ENCODE measurements at places on chromosomes 13 and 19.

DNA sequence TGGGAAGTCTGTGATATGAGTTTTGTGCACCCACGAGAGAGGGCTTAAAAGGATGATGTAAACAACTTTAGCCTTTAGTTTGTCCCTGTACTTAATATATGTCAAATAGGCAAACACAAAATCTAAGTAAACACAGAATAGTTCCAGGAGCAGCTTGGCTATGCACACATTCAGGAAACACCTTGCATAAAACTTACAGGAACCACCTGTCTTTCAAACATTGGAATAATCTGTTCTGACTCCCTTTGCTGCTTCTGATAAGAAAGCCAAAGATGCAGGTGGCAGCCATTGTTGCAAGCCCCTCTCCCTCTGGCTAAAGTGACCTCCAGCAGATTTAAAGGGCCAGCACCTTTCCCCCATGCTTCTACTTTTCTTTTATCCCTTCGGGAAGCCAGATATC lies 4.7 kb downstream of the EEF1AKMT1 start:
- DNase-seq = no peak

GRCh38 chr13:40485611-40486517 lies 180.6 kb downstream of the FOXO1 start:
- DNase-seq = no peak

- peak; percentile 78 for DNase-seq
Observed at GRCh38 chr13:48949566-48950500, 25.9 kb upstream of the FNDC3A start.

DNA sequence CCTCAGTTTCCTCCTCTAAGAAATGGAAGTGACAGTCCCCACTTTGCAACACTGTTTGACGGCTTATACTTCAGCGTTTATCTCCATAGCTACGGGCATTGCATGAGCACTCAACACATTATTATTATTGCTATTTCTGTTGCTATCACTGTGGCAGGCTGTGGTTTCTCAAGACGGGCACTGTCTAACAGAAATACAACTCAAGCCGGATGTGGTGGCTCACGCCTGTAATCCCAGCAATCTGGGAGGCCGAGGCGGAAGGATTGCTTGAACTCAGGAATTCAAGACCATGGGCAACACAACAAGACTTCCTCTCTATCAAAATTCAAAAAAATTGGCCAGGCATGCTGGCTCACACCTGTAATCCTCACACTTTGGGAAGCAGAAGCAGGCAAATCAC lies 4.9 kb upstream of the ZSWIM4 start:
- DNase-seq = no peak

DNA sequence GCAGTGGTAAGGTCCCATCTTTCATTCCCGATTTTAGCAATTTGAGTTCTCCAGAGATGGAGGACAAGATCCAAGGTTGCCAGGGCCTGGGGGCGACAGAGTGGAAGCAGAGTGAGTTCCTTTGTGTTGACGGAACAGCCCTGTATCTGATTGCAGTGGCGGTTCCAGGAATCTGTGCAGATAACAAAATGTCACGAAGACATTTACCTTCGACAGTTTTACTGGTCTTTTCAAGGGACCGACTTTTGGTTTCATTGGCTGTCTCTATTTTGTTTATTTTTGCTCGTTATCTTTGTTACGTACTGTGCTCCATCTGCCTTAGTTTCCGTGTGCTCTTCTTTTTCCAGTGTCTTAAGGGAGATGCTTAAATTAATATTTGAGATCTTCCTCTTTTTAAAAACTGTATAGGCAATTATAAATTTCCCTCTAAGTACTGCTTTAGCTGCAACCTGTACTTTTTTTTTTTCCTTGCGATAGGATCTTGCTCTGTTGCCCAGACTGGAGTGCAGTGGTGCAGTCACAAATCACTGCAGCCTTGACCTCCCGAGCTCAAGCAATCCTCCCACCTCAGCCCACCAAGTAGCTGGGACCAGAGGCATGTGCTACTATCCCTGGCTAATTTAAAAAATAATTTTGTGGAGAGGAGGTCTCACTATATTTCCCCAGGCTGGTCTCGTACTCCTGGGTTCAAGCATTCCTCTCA lies 23.2 kb downstream of the KDM4B start:
- no peak for DNase-seq

DNA sequence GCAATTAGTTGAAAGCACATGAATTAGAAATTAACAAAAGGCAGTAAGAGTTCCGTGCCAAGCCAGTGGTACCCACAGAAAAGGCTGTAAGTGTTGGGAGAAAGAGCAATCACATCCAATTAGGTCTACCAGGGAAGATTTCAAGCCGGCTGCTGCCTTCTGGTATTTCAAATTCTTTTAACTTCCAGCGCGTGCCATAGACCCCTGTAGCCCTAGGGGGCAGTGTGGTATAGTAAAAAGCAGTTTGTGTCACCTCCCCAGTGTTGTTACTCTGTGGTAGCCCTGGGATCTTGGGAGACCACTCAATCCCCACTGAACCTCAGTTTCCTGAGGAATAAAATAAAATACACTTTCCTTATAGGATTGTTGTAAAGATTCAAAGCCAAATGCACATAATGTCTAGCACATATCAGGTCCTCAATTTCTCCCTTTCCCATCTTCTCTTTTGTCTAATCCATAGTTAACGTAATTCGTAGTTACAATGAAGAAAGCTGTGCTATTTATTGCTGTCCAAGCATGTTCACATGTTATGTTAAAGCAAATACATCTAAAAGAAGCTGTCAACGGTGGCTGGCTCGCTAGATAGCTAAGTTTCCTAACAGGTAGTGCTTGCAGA lies 230.2 kb downstream of the TDRD3 start:
- DNase-seq = peak; percentile 53

GRCh38 chr19:38685666-38686529 lies 38.4 kb downstream of the ACTN4 start:
- DNase-seq = peak; percentile 76

- no peak for DNase-seq
Observed at GRCh38 chr13:26685606-26686005, 75.0 kb downstream of the GPR12 start.

DNA sequence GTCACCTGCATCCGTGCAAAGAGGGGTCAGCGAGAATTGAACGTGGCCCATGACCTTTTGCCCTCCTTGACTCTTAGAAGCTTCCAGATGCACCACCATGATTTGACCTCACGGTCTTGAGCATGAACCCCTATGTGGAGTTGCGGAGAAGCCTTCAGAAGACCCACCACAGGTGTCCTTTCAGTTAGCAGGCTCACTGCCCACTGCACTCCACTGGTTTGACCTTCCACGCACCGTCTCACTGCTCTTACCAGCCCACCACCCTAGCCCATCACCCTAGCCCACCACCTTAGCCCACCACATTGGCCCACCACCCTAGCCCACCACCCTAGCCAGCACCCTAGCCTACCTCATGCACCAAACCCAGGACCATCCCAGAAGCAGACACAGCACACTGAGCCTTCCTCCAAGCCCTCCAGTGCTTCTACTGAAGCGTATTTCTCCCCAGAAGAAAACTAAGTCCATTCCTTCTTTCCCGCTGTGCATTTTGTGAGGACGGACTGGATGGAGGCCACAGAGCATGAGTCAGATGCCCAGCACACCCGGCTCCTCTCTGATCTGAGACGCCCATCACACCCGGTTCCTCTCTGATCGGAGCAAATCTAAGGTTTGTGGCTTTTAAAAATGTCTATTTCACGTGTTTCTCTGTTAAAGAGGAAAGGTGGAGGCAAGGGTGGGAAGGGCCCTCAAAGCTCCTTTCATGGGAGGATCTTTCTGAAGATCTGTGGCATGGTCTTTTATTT lies 45.8 kb downstream of the SOX1 start:
- DNase-seq = no peak

- DNase-seq = no peak
Observed at GRCh38 chr13:40581277-40581579, 85.2 kb downstream of the FOXO1 start.

DNA sequence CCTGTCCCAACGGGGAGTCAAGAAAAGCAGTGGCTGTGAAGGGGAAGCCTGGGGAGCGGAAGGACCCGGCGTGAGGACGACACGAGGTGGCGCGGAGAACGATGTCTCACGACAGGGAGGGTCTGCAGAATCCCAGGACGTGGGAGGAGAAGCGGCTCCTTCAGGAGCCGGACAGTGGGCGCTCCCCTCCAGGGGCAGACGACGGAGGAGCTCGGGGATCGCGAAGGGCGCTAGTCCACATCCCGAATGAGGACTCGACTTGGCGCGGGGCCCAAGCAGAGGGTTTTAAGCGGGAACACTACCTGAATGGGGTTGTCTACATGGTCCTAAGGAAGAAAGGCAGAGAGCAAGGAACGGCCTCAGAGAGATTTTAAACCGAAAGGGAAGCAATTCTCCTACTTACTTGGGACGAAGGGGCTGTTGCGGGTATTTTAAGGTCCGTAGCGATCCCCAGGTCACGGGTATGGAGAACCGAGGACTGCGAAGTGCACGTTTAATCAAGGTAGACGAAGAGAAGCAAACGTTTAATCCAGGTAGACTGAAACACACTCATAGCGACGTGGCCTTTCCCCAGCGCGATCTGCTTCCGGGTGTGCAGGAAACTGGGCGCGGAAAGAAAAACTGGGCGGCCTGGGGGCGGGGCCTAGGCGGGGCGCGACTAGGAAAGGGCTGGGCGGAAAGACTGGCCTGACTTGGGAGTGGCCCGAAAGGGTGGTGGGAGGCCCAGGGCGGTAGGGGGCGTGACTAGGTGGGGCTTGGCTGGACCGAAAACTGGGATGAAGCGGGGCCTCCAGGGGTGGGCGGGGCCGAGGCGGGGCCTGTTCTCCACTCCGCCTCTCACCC lies at the start of gene ZNF841:
Gene ZNF841 (minus strand): TSS at position 594 of the 843 bp plus-strand sequence. CDS start 10,964 bp downstream, outside the sequence.
- DNase-seq = peak; percentile 88

GRCh38 chr13:94860981-94861407 lies 148.6 kb upstream of the SOX21 start:
- no peak for DNase-seq

- no peak for DNase-seq
Observed at GRCh38 chr19:912181-913079, 589 bp downstream of the R3HDM4 start.

DNA sequence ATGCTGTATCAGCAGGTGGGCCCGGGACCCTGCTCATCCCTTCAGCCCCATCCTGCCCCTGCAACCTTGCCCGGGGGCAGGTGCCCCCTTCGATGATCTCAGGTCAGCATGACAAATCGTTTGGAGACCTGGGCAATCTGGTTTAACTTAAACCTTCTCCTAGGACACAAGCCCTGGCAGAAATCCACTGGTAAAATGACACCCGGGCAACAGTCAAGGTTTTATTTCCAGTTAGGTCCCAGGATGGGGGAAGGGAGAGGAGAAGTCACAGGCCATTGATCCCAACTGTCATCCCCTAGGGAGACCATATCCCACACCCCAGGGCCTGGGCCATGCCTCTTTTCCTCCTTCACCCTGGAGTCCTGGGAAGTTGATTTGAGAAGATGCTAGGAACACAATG lies 1.8 kb upstream of the PLIN5 start:
- DNase-seq = no peak

GRCh38 chr19:32928806-32929205 lies 43.0 kb downstream of the CEP89 start:
- DNase-seq = no peak

GRCh38 chr13:46332772-46333171 lies 54.3 kb downstream of the RUBCNL start:
- no peak for DNase-seq

DNA sequence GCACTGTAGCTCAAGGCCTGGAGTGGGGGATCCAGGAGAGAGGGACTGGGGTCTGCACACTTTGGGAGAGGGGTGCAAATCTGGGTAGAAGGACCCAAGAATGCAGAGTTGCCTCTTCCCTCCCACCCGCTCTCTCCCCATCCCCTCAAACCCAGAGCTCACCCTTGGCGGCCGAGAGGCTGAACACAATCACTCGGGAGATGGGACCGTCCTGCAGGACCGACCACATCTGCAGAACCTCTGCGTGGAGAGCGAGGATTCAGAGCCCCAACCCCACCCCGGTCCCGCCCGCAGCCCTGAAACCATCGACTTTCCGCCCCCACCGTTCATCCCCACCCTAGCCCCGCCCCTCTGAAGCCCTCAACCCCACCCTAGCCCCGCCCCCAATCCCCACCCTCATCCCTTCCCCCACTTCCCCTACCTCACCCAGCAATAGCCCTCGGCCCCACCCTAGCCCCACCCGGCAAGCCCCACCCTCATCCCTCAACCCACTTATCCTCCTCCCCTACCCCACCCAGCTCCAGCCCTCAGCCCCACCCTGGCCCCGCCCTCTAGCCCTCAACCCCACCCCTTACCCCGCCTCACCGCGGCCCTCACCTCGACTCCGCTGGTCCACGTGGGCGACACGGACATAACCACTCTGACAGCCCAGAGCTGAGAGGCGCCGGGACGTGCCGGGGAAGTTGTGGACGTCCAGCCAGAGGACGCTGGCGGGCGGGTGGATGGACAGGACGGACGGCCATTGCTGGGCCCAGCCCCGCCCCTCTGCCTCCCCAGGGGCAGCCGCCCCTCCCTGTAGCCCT lies 4.1 kb downstream of the KPTN start:
- DNase-seq = no peak

DNA sequence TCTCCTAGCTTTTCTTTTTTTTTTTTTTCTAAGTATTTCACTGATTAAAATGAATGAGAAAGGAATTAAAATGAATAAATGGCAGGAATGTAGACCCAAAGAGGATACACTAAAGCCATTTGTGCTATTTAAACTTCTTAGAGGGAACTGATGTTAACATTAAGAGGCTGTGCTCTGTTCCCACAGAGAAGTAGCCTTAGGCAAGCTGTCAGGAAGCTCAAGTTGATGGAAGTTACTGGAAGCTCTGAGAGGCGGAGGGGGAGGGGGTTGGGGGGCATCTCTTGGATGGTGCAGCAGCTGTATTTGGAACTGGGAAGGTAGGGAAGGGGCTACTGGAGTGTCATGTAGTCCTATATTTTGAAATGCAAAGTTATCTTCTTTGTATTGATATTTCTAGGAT lies 168.2 kb downstream of the DNAJC15 start:
- no peak for DNase-seq

DNA sequence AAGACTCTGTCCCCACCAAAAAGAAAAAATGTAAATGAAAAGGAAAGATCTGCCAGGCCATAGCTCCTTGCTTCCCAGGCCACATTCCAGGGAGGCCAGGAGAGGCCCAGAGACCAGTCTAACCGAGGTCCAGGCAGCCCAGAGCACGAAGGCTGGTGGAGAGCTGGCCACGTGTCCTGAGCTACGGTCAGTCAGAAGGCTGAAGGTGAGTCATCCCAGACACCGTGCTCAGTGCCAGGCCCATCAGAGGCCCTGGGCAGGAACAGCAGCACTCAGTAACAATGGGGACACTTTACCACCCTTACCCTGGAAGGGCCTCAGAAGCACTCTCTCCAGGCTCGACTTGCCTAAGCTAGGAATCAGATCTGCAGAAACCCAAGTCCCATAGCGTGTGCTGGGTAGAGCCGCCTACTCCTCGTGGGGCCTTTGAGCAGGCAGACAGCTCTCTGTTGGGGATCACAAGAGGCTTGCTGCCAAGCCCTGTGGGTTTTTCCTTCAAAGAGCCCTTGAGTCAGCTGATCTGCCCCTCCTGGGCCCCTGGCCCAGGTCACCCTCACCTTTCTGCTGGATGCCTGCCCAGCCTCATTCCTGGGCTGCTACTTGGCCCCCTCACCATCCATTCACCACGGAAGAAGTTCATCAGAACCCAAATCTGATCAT lies 11.6 kb upstream of the DNMT1 start:
- DNase-seq = no peak

Data from SK-N-DZ (cell line).